Adrenal gland (tissue), 19 donors: ENCODE measurements at places on chromosomes 1 and 21. TPM values are rescaled to one million over a fixed set of nuclear protein-coding genes. Genes with fewer than 3 reads are reported as not detected.

Gene ACP6
- total RNA-seq: 15.4 TPM

Gene SLC19A2
- 6.7 TPM for total RNA-seq

Gene KPRP
- not detected for total RNA-seq

Gene MAGI3
- total RNA-seq: 10.5 TPM
